Kidney epithelial cell (primary cell): ENCODE measurements at places on chromosomes 13 and 19. TPM values are rescaled to one million over a fixed set of nuclear protein-coding genes. Genes with fewer than 3 reads are reported as not detected.

DNA sequence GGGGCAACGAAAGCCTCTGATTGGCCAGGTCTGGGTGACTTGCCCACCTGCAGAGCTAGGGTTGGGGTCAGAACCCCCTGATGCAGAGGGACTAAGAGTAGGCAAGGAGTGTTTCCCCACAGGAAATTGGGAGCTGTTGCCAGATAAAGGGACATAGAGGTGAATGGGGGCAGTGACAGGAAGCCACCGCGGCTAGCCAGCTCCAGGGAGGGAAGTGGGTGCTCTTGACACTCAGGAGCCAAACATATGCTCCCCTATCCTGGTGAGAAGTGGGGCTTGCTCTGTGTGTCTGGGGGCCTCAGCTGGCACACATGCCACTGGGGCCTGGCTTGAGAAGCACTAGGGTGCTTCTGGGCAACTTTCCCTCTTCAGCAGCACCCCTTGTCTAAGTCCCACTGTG lies 26.0 kb downstream of the WDR88 start:
- no peak for DNase-seq

NLRP9 gene
- total RNA-seq, result not detected in 2 replicates

- DNase-seq, result no peak
Observed at GRCh38 chr19:11504502-11505031, 1.1 kb downstream of the ZNF653 start.

- DNase-seq, result peak; percentile 55
Observed at GRCh38 chr13:109345433-109345941, 440.9 kb downstream of the IRS2 start.

KLF5 gene
- 23.0 and 26.4 TPM in 2 replicates for total RNA-seq

DNA sequence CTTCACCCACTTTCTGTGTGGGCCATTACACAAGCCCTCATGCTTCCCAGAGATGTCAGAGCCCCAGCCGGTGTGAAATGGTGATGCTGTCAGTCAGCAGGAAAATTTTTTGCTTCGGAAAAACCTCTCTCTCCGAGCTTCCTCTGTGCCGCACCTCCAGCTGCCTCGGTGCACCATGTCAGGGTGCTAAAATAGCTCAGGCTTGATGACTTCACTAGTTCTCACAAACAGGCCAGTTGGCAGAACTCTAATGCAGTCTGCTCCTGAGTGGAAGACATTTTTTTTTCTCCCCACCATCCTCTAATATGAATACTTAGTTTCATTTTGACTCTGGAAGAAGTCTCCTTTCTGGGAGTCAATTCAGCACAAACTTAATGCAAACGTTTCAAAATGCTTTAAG lies 71.3 kb downstream of the KLF12 start:
- DNase-seq, result no peak

NLRP4 gene
- total RNA-seq, result not detected in 2 replicates

DNA sequence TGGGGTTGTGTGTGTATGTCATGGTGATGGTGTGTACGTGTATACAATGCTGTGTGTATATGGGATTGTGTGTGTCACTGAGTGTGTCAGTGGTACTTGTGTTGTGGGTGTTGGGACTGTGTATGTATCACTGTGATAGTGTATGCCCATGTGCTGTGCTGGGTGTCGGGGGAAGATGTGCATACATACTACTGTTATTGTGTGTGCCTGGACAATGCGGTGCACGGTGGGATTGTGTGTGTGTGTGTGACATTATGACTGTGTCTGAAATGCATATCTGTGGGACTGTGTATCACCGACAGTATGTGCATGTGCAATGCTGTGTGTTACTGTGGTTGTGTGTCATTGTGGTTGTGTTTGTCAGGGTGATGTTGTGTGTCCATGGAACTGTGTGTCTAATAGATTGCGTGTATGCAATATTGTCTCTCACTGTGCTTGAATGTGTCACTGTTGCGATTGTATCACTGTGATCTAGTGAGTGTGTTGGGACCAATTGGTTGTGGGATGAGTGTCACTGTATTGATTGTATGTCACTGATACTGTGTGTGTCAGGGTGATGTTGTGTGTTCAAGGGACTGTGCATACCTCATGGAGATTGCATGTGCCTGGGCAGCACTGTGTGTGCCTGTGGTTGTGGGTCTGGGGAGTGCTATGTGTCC lies 11.0 kb upstream of the BBC3 start:
- no peak for DNase-seq

FCAR gene
- total RNA-seq, result not detected in 2 replicates

ZNF865 gene
- 5.6 and 7.6 TPM in 2 replicates for total RNA-seq
